ENCODE measurements at places on chromosomes 6 and 20.
A peak's percentile ranks its signal among the peaks of the same experiment; 100 is the strongest.

DNA sequence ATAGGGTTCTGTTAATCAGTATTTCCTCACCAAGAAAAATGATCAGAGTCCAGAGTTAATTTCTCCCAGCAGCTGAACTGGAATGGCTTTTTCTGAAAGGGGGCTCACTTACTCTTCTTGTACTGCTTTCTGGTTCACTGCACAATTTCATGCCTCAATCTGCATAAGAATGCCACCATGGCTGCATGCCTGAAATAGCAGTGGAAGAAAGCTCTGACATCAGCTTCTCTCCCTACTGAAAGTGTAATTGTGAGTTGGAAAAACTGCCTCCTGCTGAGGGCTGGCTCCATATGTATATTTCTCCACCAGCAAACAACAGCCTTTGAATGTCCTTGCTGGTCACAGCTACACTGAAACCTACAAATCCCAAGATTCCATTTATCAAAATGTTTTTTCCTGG, 1027.2 kb upstream of the GJE1 start:
- DNase-seq, result no peak

DNA sequence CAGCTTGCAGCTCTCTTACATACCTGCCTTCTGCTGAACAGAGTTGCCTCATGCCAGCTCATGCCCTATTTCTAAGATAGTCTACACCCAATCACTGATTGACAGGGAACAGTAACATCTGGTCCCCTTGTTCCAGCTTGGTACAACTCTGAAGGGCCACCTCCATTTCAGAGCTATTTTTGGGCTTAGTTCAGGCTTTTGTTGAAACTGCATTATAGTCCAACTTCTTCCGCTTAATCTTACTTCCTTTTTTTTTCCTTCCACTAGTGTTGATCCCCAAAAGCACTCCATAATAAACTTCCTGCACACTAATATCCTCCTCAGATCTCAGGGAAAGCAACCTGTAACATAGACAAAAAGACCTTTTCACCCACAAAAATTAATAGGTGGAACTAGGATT, 65.7 kb upstream of the TNFRSF21 start:
- no peak for DNase-seq

GRCh38 chr6:144161975-144162374, 11.7 kb downstream of the STX11 start:
- DNase-seq, result no peak

DNA sequence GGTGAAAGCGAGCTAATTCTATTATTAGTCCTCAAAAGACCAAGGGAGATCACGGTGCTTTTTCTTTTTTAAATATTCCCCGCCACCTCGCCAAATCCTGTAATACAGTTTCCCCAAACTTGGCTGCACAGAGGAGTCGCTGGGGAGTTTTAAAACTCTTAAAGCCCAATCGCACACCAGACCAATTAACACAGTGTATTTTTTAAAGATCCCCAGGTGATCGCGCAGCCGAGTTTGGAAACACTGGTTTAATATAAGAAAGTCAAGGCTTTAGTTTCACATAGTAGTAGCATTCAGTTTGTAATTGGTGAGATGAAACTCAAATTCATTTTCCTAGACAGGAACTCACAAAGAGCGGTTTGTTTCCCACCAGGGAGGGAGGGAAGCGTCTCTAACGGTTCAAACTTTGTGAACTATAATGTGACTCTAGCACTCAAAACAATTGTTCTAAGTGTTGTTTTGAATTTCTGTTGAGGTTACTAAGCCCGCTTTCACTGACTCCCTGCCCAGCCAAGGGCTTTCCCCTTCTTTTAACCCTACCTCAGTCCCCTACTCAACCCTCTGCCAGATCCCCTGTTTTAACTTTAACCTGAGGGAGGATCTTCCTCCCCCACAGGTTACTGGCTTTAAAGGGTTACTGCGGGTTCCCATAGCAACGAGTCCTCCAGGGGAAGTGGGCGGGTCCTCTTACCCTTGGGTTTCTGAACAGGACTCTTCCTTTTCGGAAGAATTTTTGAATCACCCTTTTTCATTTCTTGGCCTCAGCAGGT, 25.7 kb upstream of the BTBD3 start:
- peak; percentile 51 for DNase-seq

DNA sequence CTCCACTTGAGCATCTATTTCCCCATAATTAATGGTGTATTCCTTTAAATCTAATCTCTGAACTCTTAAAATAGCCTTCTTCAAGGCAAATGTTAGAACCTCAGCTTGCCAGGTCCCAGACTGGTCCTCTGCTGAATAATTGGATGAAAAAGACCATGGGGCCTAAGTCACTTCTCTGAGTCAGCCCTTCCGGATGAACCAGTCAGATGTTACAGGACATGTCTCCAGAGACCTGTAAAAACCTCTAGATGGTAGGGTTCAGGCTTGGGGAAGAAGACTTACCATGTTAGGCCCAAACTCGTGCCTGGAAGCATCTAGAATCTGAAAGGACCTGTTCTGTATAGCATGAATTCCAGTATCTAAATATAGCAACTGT, 97.3 kb downstream of the CDKAL1 start:
- DNase-seq, result no peak

DNA sequence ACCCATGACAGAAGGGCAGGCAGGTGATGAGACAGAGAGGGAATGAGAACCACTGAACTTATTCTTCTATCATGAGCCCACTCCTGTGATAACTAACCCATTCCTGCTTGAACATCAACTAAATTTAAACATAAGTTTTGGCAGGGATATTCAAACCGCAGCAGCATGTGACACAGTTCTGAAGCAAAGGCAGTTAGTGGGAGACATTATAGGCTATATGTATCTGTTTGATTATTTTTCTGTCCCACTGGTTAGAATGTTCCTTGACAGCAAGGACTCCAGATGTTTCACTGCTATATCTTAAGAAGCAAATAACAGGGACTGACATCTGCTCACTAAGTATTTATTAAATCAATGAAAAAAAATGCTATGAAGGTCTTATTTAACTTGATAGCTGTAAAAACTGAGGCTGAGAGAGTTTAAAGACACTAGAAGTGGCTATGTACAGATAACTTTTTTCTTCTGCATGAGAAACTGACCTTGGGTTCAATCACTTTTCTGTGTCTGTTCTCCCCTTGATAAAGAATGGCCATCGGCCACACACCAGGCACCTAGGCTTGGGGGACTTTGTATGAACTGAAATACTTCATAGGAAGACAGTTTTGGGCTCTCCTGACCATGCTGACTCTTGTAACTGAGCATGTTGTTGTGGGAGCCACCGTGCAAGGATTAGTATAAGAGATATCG, 90.9 kb downstream of the CEP162 start:
- DNase-seq, result no peak

DNA sequence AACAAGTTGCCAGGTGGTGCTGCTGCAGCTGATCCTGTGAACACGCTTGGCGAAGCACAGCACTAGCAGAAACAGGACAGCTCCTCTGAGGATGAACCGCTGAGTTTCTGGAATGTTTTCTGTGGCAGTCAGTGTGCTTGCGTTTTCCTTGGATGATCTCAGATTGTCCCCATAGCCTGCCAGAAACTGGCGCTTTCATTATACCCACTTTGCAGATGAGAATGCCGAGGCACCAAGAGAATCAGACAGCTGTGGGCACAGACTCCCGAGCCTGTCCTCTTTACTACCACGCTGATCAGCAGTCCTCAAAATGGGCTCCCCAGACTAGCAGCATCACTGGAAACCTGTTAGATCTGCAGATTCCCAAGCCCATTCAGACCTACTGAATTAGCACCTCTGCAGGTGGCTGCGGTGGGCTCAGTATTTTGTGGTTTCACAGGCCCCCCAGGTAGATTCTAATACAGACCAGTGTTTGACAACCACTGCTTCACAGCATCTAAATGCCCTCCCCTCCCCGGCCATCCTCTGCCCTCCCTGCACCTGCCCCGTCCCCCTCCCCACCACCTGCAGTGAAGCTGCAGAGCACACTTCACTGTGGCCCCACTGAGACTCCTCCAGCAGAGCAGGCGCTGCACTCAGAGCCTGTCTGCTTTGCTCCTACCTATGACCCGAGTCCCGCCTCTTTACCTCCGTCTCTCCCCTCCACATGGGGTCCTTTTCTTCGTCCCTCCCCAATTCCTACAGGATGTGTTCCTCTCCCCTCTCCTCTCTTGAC, 29.6 kb downstream of the SPATA2 start:
- no peak for DNase-seq

DNA sequence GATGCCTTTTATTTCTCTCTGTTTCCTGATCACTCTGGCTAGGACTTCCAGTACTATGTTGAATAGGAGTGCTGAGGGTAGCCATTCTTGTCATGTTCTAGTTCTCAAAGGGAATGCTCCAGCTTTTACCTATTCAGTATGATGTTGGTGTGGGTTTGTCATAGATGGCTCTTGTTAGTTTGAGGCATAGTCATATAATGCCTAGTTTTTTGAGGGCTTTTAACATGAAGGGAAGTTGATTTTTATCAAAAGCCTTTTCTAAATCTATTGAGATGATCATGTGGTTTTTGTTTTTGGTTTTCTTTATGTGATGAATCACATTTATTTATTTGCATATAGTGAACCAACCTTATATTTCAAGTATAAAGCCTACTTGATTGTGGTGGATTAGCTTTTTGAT, 55.6 kb downstream of the KLHL32 start:
- no peak for DNase-seq

- no peak for DNase-seq
These were observed 261.5 kb downstream of the KIF16B start for GRCh38 chr20:16311756-16312155.

DNA sequence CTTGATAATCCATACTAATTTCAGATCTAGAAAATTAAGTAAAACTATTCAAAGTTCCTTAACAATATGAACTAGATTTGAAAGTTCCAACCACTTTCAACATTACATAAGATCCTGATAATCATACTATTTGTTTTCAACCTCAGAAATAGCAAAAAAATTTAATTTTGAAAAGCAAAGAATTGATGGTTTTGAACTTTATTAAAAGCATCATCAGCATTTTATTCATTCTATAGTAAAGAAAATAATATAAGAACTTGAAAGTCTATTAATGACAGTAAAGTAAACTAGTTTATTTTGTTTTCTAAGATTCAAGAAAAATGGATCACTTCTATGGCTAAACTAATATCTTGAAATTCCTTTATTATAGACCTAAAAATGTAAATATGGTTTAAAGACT, 26.8 kb downstream of the EYS start:
- no peak for DNase-seq

DNA sequence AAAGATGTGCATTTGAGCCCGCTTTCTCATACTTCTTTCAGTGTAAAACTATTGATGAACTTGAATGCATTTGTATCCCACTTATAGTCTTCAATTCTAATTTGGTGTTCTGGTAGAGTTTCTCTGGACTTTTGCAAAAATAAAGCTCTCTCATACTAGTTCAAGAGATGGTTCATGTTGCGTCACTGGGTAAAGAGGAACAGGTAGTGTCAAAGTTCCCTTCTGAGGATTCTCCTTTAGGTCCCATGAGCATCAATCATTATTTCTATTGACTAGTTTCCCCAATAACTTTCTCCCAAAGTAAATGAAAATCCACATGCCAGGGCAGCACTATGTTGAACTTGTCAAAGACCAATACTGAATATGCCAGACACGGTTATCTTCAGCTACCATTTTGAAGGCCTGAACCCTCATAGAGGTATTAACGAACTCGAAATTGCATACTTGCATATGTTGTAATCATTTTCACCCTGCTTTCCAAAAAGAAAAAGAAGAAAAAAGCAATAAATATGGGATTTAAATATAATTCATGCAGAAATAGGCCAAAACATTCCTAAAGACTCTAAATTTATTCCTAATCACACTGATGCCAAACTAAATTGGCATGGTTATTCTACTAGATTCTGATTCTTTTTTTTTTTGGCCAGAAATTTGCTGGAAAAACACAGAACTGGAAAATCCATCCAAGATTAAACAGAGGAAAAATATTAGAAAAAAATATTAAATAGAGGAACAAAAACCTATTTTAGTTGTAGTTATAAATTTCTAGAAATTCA, 84.5 kb downstream of the SGK1 start:
- no peak for DNase-seq

- no peak for DNase-seq
These were observed 22.3 kb upstream of the RCAN2 start for GRCh38 chr6:46513533-46513932.

DNA sequence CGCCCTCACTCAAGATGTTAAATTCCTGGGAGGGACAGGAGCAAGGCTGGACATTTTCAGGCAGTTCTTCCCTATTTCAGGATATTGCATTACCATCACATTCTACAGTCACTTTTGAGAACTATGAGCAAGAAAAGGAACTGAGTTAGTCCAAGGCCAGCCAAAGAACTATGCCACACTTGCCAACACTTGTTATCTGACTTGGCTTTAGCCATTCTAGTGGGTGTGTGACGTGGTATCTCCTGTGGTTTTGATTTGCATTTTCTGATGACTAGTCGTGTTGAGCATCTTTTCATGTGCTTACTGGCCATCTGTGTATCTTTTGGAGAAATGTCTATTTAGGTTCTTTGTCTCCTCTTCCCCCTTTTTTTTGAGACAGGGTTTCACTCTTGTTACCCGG, 12.0 kb downstream of the XRN2 start:
- peak; percentile 1 for DNase-seq

GRCh38 chr6:26570027-26570809, 26.5 kb upstream of the ABT1 start:
- DNase-seq, result no peak

GRCh38 chr6:44849806-44850205, 462.3 kb downstream of the CDC5L start:
- no peak for DNase-seq

DNA sequence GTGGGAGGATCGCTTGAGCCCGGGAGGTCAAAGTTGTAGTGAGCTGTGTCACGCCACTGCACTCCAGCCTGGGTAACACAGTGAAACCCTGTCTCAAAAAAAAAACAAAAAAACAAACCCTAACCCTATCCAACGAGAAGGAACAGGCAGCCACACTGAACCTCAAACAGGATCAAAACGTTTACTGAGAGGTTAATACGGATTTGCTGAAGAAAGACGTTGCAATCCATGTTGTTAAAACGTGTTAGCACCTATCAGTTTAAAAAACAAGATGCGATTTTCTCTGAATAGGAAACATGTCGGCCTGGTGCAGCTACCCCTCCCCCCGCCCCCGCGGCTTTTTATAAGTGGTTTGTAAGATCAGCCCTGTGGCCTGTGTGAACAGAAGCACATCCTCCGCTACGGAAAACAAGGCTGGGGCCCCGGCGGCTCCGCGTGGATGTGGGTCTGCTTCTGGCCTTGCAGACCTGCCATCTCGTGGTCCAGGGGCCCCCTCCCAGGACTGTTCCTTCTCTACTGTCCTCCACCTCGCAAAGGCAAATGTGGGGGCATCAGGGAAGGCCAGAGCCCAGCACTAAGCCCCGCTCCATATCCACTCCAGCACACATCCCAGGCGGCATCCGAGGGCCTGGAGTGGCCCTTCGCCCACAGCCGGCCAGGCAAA, 11.4 kb downstream of the SLC2A4RG start:
- peak; percentile 53 for DNase-seq

DNA sequence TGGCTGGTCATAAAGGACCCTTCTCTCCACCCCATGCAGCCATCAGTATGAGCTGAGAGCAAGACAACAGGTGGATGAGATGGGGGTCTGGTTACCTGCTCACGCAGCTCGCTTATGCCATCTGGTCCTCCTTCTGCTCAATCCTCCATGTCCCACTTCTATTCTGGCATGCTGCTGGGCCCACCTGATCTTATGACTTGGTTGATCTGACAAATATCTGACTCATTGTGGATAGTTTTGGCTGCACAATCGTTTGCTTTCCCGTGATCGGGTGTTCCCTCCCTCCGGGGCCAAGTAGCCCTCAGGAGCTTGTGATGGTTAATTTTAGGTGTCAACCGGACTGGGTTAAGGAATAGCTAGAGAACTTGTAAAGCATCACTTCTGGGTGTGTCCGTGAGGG, 26.6 kb upstream of the ELMO2 start:
- no peak for DNase-seq

GRCh38 chr20:59320426-59320825, 20.0 kb downstream of the EDN3 start:
- no peak for DNase-seq

- no peak for DNase-seq
These were observed 108.9 kb upstream of the EMILIN3 start for GRCh38 chr20:41475503-41475902.
